Fibroblast of skin of scalp (primary cell): ENCODE measurements at places on chromosomes 11 and 22.

DNA sequence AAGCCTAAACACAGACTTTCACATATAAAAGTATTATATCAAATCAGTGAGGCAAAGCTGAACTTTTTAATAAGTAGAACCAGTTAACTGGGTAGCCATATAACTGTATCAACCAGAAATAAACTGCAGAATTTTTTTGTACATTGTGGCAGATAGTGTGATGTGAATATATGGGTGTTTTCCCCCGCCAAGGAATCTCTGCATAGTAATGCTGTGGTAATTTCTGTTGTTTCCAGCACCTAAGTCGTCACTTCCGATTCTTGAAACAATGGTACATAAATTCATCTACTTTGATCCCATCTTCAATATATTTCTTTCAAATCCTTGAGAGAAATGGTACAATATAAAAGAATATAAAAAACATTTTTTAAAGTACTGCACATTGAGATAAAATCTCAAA is 39.6 kb downstream of the NARS2 start:
- no peak for DNase-seq

DNA sequence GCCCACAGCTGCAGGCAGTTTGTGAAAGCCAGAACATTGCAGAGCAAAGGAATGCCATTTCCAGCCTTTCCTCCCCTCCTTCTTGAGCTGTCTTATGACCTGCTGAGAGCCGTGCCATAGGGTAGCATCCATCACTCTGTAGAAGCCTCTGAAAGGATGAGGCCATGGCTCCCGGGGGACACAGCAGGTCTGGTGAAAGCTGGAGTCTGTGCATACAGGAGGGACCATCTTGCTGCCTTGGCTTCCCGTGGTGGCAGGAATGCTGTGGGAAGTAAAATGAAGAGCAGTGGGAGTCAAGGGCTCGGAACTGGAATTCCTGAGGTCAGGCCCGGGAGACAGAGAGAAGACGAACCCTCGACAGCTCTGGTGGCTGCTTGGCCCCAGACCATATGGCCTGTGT is 30.9 kb downstream of the ANO1 start:
- DNase-seq: peak; percentile 97

- DNase-seq: no peak
Measured at GRCh38 chr11:95035316-95035715, 10.3 kb downstream of the KDM4E start.

GRCh38 chr11:119919656-119920055 is 190.7 kb upstream of the NECTIN1 start:
- DNase-seq: no peak

- DNase-seq: peak; percentile 15
Measured at GRCh38 chr11:107116358-107116757, 98.1 kb upstream of the GUCY1A2 start.

GRCh38 chr22:28798810-28799605 is 1.4 kb downstream of the XBP1 start:
- DNase-seq: peak; percentile 96

- DNase-seq: no peak
Measured at GRCh38 chr11:23257556-23257955, 397.3 kb upstream of the CCDC179 start.

DNA sequence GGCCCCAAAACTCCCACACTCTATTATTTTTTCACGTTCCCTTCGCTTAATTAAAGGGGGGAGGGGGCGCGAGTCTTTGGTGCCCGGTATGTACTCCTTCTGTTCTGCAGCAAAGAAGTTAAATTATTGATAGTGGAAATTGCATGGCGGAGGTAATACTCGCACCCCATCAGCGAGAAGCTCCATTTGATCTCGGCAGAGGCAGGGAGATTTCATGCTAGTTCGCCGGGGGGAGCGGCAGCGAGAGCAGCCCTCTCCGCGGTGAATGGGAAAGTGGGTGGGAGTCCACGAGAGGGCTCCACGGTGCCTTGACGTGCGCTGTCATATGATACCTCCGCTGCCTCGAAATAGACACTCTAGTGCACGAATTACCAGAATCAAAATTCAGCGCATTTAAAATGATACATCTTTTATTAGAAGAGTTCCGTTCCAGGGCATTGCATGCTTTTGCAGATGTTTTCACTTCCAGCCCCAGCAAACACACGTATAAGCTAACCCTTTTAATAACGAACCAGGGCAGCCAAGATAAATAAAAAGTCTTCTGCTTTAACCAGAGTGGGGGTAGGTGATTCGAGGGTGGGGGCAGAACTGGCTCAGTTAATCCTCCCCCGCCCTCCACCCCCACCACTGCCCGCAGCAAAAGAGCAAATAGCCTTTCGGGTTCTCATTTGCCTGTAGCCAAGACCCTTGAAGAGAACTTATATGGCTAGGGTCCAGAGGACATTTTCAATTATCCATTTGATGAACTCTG is 1.3 kb upstream of the BDNF start:
- DNase-seq: peak; percentile 76

DNA sequence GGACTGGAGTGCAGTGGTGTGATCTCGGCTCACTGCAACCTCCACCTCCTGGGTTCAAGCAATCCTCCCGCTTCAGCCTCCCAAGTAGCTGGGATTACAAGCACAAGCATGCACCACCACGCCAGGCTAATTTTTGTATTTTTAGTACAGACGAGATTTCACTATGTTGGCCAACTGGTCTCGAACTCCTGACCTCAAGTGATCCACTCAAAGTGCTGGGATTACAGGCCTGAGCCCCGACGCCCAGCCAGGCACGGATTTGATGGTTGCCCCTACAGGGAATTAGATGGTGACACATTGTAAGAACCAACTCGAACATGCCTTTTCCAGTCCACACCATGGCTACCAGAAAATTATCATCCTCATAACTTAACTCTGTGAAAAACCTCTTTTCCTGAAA is 26.8 kb upstream of the RTL6 start:
- no peak for DNase-seq

DNA sequence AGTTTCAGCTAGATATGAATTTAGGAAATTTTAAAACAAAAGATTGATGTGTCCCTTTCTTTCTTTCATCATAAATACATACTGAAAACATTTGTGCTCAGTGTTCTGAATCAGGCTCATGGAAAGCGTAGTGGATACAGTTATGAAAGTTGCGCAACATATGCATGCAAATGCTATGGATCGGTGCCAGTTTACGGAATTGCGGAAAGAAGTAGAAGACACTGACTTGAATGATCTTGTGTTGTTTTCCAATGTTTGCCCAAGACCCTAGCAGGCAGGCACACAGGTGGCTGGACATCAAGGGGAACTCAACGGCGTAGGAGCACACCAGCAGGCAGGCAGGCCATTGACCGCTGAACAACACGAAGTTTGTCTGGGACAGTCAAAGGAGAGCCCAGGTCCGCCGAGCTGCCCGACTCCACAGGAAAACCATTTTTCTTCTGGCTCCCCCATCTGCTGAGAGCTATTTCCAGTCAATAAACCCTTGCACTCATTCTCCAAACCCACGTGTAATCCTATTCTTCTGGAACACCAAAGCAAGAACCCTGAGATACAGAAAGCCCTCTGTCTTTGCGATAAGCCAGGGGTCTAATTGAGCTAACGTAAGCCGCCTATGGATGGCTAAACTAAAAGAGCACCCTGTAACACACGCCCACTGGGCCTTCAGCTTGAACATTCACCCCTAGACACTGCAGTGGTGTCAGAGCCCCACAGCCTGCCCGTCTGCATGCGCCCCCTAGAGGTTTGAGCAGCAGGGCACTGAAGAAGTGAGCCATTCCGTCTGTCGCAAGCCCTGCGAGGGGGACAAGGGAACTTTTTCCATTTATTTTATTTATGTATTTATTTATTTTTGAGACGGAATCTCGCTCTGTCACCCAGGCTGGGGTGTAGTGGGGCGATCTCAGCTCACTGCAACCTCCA is 7.4 kb upstream of the BIRC3 start:
- peak; percentile 62 for DNase-seq

DNA sequence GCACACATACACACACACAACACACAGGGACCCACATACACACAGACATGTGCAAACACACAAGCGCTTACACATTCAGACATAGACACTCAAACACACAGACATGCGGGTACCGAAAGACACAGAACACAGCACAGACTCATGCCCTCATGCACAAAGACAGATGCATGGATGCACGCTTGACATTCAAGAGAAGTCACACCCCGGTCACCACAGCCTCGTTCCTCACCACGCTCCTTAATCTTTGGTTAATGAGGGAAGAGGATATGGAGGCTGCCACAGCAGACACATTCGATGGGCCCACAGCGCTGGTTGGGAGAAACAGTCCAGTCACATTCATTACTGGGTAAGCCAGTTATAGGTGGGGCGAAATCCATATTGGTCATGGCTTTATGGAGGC is 51.9 kb upstream of the EIF3D start:
- no peak for DNase-seq

GRCh38 chr11:94694309-94695060 is 73.7 kb upstream of the AMOTL1 start:
- DNase-seq: no peak

DNA sequence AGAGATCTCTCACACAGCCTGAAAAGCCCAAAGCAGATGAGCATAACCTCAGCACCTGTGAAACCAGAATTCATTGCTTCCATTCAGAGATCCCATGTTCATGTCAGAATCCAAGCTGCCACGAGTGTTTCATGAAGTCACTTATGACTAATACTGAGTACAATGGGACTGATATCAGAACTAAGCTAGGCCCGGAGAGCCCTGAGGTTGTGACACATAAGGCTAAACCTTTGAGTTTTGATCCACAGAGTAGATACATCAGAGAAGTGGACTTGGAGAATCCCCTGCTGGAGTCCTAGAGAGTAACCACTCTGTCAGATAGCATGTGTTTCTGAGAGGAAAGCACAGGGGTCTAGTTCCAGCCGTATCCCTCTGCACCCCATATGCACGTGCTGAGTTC is 890 bp upstream of the GLYATL1 start:
- no peak for DNase-seq

GRCh38 chr22:33227791-33228190 is 169.6 kb upstream of the SYN3 start:
- peak; percentile 21 for DNase-seq

GRCh38 chr22:23564276-23564675 is 15.8 kb downstream of the IGLL1 start:
- DNase-seq: no peak

- DNase-seq: no peak
Measured at GRCh38 chr11:76902121-76903014, 41.6 kb downstream of the ACER3 start.

- DNase-seq: no peak
Measured at GRCh38 chr11:115241899-115242298, 262.3 kb downstream of the CADM1 start.

- DNase-seq: no peak
Measured at GRCh38 chr11:116065191-116065895, 561.1 kb upstream of the CADM1 start.

DNA sequence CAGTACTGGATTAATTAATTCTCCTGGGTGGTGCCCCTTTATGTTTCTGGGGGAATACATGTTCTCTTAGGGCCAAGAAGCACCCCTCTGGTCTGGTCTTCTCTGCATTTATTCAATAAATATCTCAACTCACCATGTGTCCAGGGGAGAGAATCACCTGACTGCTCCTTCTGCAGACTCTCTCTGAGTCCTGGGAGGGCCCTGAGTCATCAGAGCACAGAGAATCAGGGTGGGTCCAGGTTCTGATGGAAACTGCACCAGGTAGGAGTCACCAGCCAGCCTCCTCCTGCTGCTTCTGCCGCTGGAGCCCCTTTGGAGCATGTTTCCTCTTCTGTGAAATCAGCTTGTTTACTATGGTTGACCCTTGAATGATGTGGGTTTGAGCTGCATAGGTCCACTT is 107.7 kb upstream of the PLET1 start:
- DNase-seq: no peak

DNA sequence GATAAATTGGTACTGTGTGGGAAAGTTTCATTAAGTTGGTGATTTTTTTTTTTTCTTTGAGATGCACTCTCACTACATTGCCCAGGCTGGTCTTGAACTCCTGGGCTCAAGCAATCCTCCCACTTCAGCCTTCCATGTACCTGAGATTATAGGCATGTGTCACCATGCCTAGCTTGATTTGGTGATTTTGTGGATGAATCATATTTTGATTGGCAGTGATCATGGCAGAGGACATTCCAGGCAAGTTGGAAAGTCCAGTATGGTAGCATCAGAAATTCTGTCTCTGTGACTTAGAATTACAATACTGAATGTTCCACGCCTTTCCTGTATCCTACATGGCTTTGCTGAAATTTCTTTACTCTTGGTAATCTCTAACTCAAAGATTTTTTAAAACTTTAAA is 49.4 kb downstream of the HORMAD2 start:
- DNase-seq: no peak

- no peak for DNase-seq
Measured at GRCh38 chr11:32987851-32988250, 27.8 kb upstream of the DEPDC7 start.
